ENCODE measurements at places on chromosomes 5 and 9. TPM values are rescaled to one million over a fixed set of nuclear protein-coding genes. Genes with fewer than 3 reads are reported as not detected.

- peak; percentile 88 for DNase-seq
- no peaks in the 10 kb centered on the region for H3K36me3 ChIP-seq
- peak overlapping the region; percentile 53 for H3K4me3 ChIP-seq
- H3K27ac ChIP-seq, result no peak overlapping the region
Observed at GRCh38 chr9:114504341-114505186, 709 bp downstream of the WHRN start.

- H3K27me3 ChIP-seq, result no peaks in the 10 kb centered on the region
- peaks cover 11% of the 10 kb centered on the region for H3K4me1 ChIP-seq
- no peak overlapping the region for H3K27ac ChIP-seq
- H3K4me3 ChIP-seq, result no peak overlapping the region
- peaks cover 45% of the 10 kb centered on the region for H3K36me3 ChIP-seq
Observed at GRCh38 chr9:136858844-136859757, 7.0 kb downstream of the MAMDC4 start.

- no peak overlapping the region for H3K4me3 ChIP-seq
- no peaks in the 10 kb centered on the region for H3K36me3 ChIP-seq
- no peak for DNase-seq
- H3K27ac ChIP-seq, result no peak overlapping the region
- H3K27me3 ChIP-seq, result no peaks in the 10 kb centered on the region
- H3K4me1 ChIP-seq, result no peaks in the 10 kb centered on the region
Observed at GRCh38 chr5:127910307-127910956, 173.1 kb upstream of the SLC12A2 start.

The EDIL3 gene
- 59.9 TPM for total RNA-seq

The F2RL2 gene
- 0.10 TPM for total RNA-seq

The NR6A1 gene
- 2.9 TPM for total RNA-seq

The WNT8A gene
- not detected for total RNA-seq

The GABRA1 gene
- not detected for total RNA-seq

Data from left lung (tissue), 14 donors.